ENCODE measurements at places on chromosomes 3 and 15. TPM values are rescaled to one million over a fixed set of nuclear protein-coding genes. Genes with fewer than 3 reads are reported as not detected.

DNA sequence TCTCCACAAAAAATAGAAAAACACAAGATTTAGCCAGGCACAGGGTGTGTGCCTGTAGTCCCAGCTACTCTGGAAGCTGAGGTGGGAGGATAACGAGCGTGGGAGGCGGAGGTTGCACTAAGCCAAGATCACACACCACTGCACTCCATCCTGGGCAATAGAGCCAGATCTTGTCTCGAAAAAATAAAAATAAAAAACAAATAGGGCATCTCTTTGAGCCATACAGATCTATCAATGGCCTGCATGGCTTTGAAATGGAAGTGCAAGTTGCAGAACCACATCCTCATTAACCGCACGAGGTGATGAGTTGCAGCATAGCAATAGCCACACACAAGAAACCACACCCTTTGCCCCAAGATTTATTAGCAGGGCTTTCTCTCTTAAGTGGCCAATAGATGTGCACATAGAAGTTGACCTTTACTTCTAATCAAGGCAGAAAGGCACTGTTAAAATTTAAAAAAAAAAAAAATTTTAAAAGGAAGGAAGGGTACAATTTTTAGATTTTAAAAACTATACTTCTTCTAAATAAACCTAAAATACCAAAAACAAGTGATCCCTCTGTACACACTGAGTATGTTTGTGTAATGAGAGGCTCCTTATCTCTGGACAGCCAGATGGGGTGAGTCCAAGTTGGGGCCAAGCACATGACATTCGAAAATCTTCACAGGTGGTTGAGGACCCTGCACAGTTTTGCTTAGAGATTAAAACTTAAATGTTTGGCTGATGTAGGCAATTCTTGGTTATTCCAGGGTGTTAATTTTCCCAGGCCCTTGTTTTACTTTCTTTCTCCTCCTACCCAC, 53.4 kb downstream of the FILIP1L start:
- no peaks in the 10 kb centered on the region for H3K4me1 ChIP-seq
- peak overlapping the region; percentile 4 for H3K27ac ChIP-seq
- no peaks in the 10 kb centered on the region for H3K27me3 ChIP-seq
- no peaks in the 10 kb centered on the region for H3K36me3 ChIP-seq
- no peak for DNase-seq

DNA sequence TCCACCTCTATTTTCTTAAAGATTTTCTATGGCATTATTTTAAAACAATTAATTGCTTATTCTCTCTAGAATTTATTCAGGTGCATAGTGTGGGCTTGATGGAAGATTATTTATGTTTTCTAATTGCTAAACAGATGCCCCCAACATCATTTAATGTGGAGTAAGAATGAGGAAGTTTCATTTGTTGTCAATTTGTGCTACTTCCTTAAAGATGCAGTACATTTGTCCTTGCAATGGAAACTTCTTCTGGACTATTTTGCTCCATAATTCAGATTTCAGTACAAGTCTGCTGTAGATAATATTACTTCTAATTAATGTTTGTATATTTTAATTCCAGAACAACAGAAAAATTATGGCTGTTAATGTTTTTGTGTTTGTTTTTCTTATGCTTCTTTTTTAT, 104.8 kb downstream of the TGFBR2 start:
- H3K27ac ChIP-seq = no peak overlapping the region
- no peak overlapping the region for H3K4me3 ChIP-seq
- H3K36me3 ChIP-seq = no peaks in the 10 kb centered on the region

- no peak overlapping the region for H3K4me3 ChIP-seq
- H3K36me3 ChIP-seq = no peaks in the 10 kb centered on the region
- H3K27me3 ChIP-seq = no peaks in the 10 kb centered on the region
- no peaks in the 10 kb centered on the region for H3K4me1 ChIP-seq
These were observed 183.2 kb downstream of the NEK10 start for GRCh38 chr3:27186013-27186412.

DNA sequence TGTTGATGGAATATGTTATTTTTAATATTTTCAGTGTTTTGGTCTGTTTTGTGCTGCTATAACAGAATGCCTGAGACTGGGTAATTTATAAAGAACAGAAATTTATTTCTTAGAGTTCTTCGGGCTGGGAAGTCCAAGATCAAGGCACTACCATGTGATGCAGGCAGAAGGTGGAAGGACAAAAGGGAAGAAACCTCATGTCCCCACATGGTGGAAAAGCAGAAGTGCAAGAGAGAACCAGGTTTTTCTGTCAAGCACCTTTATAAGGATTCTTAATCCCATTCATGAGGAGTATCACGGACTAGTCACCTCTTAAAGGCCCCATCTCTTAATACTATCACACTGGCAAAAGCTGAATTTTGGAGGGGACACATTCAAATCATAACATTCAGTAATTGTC, 57.9 kb upstream of the EPHB3 start:
- H3K4me3 ChIP-seq = no peak overlapping the region
- peaks cover 51% of the 10 kb centered on the region for H3K27me3 ChIP-seq
- no peak overlapping the region for H3K27ac ChIP-seq
- H3K36me3 ChIP-seq = no peaks in the 10 kb centered on the region

- H3K4me3 ChIP-seq = no peak overlapping the region
- peaks cover 17% of the 10 kb centered on the region for H3K36me3 ChIP-seq
- H3K4me1 ChIP-seq = no peaks in the 10 kb centered on the region
- DNase-seq = no peak
- H3K27me3 ChIP-seq = no peaks in the 10 kb centered on the region
These were observed 38.2 kb downstream of the SHQ1 start for GRCh38 chr3:72810063-72810462.

- H3K27me3 ChIP-seq = no peaks in the 10 kb centered on the region
- H3K4me1 ChIP-seq = no peaks in the 10 kb centered on the region
- H3K4me3 ChIP-seq = no peak overlapping the region
- H3K27ac ChIP-seq = no peak overlapping the region
- no peak for DNase-seq
These were observed 75.0 kb upstream of the ANKRD28 start for GRCh38 chr3:15872807-15873206.

DNA sequence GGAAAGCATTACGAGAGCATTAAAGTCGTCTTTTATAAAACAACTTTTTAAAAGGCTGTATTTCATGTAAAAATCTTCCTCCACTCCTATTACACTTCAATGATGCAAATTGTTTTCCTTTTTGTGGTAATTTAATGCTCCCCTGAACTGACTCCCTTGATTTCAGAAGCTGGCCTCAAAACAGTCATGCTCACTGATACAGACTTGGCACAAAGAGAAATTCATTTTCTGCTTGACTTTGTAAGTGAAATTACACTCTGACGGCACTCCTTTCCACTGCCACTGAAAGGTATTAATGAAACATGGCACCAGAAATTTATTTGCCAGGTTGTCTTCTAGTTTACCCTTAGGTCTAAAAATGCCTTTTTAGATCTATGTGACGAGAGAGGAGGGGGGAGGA, 215.5 kb downstream of the LRRC3B start:
- H3K27ac ChIP-seq = no peak overlapping the region
- no peaks in the 10 kb centered on the region for H3K4me1 ChIP-seq
- H3K36me3 ChIP-seq = no peaks in the 10 kb centered on the region
- no peak overlapping the region for H3K4me3 ChIP-seq

DNA sequence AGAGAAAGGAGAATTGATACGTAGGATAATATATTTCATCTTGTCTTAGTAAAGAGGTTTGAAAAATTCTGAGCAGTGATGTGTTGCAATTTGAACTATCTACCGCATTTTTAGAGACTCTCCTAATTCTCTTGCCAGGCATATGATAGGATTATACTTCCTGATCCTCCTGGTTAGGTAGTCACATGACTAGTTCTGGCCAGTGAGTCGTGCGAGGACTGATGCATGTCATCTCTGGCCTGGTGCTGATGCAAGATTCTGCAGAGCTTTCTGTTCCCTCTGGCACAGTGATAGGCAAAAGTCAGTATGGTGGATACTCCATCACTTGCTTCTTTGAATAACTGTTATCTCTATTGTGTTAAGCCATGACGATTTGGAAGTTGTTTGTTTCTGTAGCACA, 277.6 kb upstream of the NAALADL2 start:
- H3K4me1 ChIP-seq = no peaks in the 10 kb centered on the region
- no peak overlapping the region for H3K27ac ChIP-seq
- no peaks in the 10 kb centered on the region for H3K36me3 ChIP-seq
- H3K27me3 ChIP-seq = no peaks in the 10 kb centered on the region
- no peak overlapping the region for H3K4me3 ChIP-seq
- DNase-seq = no peak

DNA sequence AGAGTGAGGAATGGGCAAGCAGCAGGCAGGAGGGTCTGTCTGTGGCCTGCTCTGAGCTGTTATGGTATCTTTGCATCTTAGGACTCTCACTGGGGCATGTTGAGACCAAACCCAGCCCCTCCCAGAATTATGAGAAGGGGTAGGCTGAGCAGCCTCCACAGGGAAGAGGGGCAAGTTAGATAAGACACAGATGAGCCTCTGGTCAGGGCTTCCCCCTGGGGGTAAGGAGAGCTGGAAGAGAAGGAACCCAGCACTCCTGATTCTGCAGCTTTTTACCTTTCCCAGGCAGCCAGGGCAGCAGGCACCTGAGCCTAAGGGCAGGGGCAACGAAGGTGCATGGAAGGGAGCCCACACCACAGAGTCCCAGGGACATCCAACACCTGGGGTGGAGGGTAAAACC, 19.3 kb downstream of the DUOX1 start:
- H3K27ac ChIP-seq = no peak overlapping the region
- no peaks in the 10 kb centered on the region for H3K4me1 ChIP-seq
- H3K36me3 ChIP-seq = no peaks in the 10 kb centered on the region
- H3K27me3 ChIP-seq = no peaks in the 10 kb centered on the region

- DNase-seq = no peak
- no peaks in the 10 kb centered on the region for H3K27me3 ChIP-seq
- no peaks in the 10 kb centered on the region for H3K4me1 ChIP-seq
- no peak overlapping the region for H3K27ac ChIP-seq
These were observed 17.2 kb downstream of the B4GALT4 start for GRCh38 chr3:119223511-119223910.

GRCh38 chr3:58260261-58260731, 22.7 kb downstream of the ABHD6 start:
- DNase-seq = no peak
- no peaks in the 10 kb centered on the region for H3K27me3 ChIP-seq
- H3K4me3 ChIP-seq = no peak overlapping the region

DNA sequence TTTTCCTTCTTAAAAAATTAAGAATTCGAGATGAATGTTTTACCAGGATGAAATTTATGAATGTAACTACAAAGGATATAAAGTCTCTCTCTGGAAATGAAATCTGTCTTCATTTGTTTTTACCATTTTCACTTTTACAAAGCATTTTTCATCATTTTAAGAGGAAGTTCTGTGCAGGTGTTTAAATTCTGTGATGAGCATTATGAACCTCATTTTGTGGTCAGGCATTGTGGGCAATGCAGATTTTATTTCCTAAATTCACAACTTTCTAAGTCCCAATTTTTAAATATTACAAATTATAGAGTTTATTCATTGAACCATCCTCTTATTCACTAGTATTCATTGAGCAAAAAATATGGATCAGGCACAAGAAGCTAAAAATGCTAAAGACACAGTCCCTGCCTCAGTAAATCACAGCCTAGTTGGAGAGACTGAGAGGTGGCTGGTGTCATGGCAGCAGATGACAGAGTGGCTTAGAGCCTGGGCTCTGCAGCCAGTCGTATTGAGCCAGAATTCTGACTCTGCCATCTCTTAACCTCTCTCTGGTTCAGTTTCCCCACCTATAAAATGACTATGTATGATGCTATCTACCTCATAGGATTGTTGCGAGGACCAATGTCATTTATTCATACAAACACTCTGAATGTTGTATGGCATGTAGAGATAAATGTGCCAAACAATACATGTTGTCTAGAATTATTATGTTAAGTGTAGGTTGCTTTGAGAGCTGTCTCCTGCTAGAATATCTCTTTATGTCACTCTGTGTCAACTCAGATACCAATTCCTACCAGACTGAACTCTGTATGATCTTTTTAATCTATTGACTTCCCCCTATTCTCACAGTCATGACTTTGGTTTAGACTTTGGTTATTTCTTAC, 7.5 kb upstream of the TGFBR2 start:
- no peaks in the 10 kb centered on the region for H3K27me3 ChIP-seq
- DNase-seq = no peak
- peaks cover 10% of the 10 kb centered on the region for H3K4me1 ChIP-seq
- no peaks in the 10 kb centered on the region for H3K36me3 ChIP-seq
- H3K4me3 ChIP-seq = no peak overlapping the region

DNA sequence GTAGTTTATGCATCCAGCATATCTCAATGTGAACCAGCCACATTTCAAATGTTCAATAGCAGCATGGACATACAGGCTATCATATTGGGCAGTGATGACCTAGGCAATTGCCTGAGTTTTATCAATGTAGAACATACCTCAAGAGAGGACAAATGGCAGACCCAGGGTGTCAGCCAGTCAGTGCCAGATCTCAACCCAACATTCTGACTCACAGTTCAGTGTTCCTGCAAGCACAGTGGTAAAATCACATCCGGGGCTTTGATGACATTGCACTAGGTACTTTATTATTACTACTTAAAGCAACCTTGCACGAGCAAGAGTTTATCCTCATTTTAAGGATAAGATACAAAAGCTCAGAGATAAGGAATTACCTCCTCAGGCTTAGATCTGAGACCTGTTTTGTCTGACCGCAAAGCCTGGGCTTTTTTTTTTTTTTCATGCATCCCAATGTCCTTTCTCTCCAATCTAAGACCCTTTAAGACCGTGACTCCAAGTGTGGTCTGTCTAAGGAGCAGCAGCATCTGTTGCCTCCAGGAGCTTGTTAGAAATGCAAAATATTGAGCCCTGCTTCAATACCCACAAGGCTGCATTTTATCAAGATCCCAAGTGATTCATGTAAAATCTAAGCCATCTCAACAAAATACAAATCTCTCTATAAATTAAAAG, 60.1 kb downstream of the SLC12A1 start:
- H3K4me3 ChIP-seq = no peak overlapping the region
- no peaks in the 10 kb centered on the region for H3K27me3 ChIP-seq
- no peaks in the 10 kb centered on the region for H3K36me3 ChIP-seq
- no peaks in the 10 kb centered on the region for H3K4me1 ChIP-seq

GRCh38 chr3:45915518-45916231, 27.6 kb upstream of the CXCR6 start:
- H3K27ac ChIP-seq = no peak overlapping the region
- DNase-seq = no peak
- H3K4me1 ChIP-seq = no peaks in the 10 kb centered on the region
- H3K36me3 ChIP-seq = peaks cover 22% of the 10 kb centered on the region
- H3K4me3 ChIP-seq = no peak overlapping the region

- no peaks in the 10 kb centered on the region for H3K27me3 ChIP-seq
- peaks cover 5% of the 10 kb centered on the region for H3K36me3 ChIP-seq
- DNase-seq = no peak
- no peaks in the 10 kb centered on the region for H3K4me1 ChIP-seq
- H3K4me3 ChIP-seq = no peak overlapping the region
These were observed 29.2 kb downstream of the NSUN3 start for GRCh38 chr3:94092086-94092485.

GRCh38 chr3:132652640-132653270, 6.9 kb downstream of the ACAD11 start:
- no peak for DNase-seq
- H3K4me3 ChIP-seq = no peak overlapping the region
- no peaks in the 10 kb centered on the region for H3K36me3 ChIP-seq
- H3K4me1 ChIP-seq = peaks cover 44% of the 10 kb centered on the region
- H3K27me3 ChIP-seq = no peaks in the 10 kb centered on the region
- no peak overlapping the region for H3K27ac ChIP-seq

USP50 gene
- 0.90 TPM for total RNA-seq

EDEM1 gene
- 6.8 TPM for total RNA-seq

CIDEC gene
- total RNA-seq = not detected

PLSCR5 gene
- not detected for total RNA-seq

ADAMTS17 gene
- total RNA-seq = 1.9 TPM

Measured in heart left ventricle (tissue), 16 donors.